Natural killer cell treated with Interleukin-12 subunit alpha and Interleukin-12 subunit beta and Interleukin-15 and Interleukin-18, amount 100 ng/mL, for 72 hours (primary cell): ENCODE measurements at places on chromosomes 11 and 22. TPM values are rescaled to one million over a fixed set of nuclear protein-coding genes. Genes with fewer than 3 reads are reported as not detected.

RHOD gene
- not detected for total RNA-seq

TRIM22 gene
- total RNA-seq: 89.3 TPM

CASP12 gene
- total RNA-seq: not detected

OR8K3 gene
- total RNA-seq: not detected

NUDT22 gene
- total RNA-seq: 83.6 TPM

LGALS12 gene
- total RNA-seq: not detected

TMEM151A gene
- not detected for total RNA-seq

HOATZ gene
- total RNA-seq: not detected

EHF gene
- total RNA-seq: 0.50 TPM

USH1C gene
- total RNA-seq: not detected

CEND1 gene
- 0.95 TPM for total RNA-seq

ALKBH3 gene
- 38.7 TPM for total RNA-seq

- no peaks in the 10 kb centered on the region for H3K27me3 ChIP-seq
- no peaks in the 10 kb centered on the region for H3K36me3 ChIP-seq
- no peak overlapping the region for H3K4me3 ChIP-seq
These were observed 43.2 kb downstream of the TBX1 start for GRCh38 chr22:19803736-19804267.

GRCh38 chr11:10379426-10379825 lies 74.6 kb downstream of the ADM start:
- no peak overlapping the region for H3K27ac ChIP-seq
- H3K4me3 ChIP-seq: no peak overlapping the region
- H3K27me3 ChIP-seq: peaks cover 9% of the 10 kb centered on the region
- no peaks in the 10 kb centered on the region for H3K36me3 ChIP-seq

DNA sequence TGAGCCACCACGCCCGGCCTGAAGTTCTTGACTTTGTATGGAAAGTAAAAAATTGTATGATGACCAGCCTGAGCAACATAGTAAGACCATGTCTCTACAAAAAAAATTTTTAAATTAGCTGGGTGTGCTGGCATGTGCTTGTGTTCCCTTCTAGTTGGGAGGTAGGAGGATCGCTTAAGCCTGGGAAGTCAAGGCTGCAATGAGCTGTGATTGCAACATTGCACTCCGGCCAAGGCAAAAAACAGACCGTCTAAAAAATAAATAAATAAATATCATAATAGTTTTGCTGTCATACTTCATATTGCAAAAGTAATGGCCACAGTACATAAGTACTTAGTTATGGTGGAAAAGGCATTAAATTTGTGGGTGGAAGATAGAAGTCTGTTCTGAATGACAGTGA lies 3.4 kb downstream of the AGBL2 start:
- no peak overlapping the region for H3K4me3 ChIP-seq
- H3K36me3 ChIP-seq: no peaks in the 10 kb centered on the region
- H3K27ac ChIP-seq: no peak overlapping the region
- no peaks in the 10 kb centered on the region for H3K27me3 ChIP-seq

- H3K4me1 ChIP-seq: peaks cover 9% of the 10 kb centered on the region
- H3K36me3 ChIP-seq: no peaks in the 10 kb centered on the region
- H3K4me3 ChIP-seq: peak overlapping the region; percentile 71
- DNase-seq: no peak
- H3K27ac ChIP-seq: no peak overlapping the region
- peaks cover 42% of the 10 kb centered on the region for H3K27me3 ChIP-seq
These were observed 657 bp downstream of the ELMOD1 start for GRCh38 chr11:107591378-107592230.

- DNase-seq: no peak
- H3K4me1 ChIP-seq: no peaks in the 10 kb centered on the region
- no peaks in the 10 kb centered on the region for H3K36me3 ChIP-seq
- peaks cover 20% of the 10 kb centered on the region for H3K27me3 ChIP-seq
- no peak overlapping the region for H3K4me3 ChIP-seq
These were observed 22.8 kb upstream of the RASSF10 start for GRCh38 chr11:12986194-12986898.

DNA sequence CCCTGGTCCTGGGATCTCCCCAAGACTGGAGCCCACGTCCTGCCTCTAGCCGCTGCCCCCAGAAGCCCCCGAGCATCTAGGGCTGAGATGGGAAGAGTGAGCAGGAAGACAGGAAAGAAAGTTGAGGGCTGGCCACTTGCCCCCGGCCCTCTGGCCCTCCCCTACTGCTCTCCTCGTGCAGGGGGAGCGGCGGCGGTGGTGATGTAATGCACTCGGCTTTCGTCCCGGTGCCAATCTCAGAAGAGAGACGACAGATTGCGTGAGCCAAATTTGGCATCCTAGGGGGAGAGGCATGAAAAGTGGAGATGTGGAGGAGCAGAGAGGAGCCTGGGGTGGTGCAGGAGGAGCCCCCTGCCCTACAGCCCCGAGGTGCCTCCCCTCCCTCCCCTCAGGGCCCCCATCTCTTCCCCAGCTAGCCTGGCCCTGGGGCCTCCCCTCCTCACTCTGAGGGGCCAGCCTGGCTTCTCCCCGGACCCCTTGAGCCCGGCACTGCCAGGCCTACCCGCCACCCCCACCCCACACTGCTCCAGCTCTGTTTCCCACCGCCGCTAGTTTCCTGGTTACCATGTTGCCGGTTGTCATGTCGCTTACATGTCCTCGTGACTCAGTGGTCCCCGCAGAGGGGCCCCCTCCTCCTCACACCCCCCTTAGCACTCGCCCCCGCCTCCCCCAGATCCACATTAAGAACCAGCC lies 2.5 kb downstream of the KCNJ4 start:
- peaks cover 32% of the 10 kb centered on the region for H3K27me3 ChIP-seq
- no peak overlapping the region for H3K4me3 ChIP-seq
- no peaks in the 10 kb centered on the region for H3K36me3 ChIP-seq
- DNase-seq: no peak

DNA sequence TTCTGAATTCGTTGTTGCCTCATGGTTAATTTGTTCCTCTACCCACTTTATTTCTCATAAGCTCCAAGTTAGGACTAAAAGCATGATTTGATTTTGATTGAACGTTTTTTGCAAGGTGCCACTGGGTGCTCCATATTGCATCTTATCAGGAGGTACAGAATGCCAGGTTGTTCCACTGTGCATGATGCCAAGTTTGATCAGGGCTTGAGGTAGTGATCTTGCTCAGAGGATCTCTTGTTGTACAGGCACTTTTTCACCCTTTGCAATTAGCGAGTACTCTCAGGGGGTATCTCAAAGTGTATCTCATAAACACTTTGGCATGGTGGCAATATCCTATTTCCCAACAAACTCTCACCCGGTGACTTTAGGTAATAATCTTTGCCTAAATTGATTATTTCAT lies 4.0 kb downstream of the GRAP2 start:
- peak overlapping the region; percentile 96 for H3K27ac ChIP-seq
- peaks cover 77% of the 10 kb centered on the region for H3K4me1 ChIP-seq

DNA sequence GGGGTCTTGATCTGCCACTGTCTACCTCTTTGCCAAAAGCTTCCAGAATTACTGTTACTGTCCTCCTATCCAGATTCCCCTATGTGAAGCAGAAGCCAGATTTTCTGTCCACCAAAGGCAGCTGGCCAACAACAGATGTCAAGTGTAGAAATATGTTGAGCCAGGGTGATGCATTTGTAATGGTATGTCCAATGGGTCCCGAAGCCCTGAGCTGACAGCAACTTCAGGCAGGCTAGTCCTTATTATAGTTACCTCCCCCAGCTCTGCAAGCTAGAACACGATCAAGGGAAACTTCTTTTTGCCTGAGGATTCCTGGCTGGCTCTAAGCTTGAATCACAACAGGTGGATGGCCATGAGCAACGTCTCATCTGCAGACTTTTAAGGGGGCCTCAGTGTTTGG lies 10.2 kb downstream of the PAMR1 start:
- H3K4me1 ChIP-seq: no peaks in the 10 kb centered on the region
- H3K27me3 ChIP-seq: peaks cover 31% of the 10 kb centered on the region
- no peak overlapping the region for H3K27ac ChIP-seq
- DNase-seq: no peak

GRCh38 chr22:47148956-47149728 lies 386.7 kb downstream of the TBC1D22A start:
- DNase-seq: no peak
- H3K36me3 ChIP-seq: no peaks in the 10 kb centered on the region
- peaks cover 8% of the 10 kb centered on the region for H3K4me1 ChIP-seq
- H3K4me3 ChIP-seq: no peak overlapping the region

DNA sequence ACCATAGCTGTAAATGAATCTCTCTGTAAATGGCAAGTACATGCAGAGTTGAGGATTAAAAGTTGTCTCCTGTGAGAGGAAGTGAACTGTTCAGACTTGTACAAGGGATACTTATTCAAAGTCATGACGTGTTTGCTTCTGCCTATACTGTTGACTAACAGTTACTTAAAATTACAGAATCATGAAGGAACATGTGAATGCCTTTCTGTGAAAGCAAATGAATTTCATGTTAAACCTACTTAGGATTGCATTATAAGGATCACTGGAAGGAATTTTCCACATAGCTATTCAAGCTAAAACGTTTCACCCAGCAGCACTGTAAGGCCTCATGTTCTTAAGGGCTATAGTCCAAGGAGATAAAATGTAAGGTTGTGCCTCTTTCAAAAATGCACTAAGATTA lies 93.4 kb upstream of the BIRC3 start:
- no peaks in the 10 kb centered on the region for H3K4me1 ChIP-seq
- H3K36me3 ChIP-seq: no peaks in the 10 kb centered on the region
- peaks cover 31% of the 10 kb centered on the region for H3K27me3 ChIP-seq
- DNase-seq: no peak
- H3K4me3 ChIP-seq: no peak overlapping the region
- no peak overlapping the region for H3K27ac ChIP-seq

- DNase-seq: no peak
- no peaks in the 10 kb centered on the region for H3K27me3 ChIP-seq
- H3K27ac ChIP-seq: no peak overlapping the region
- H3K4me3 ChIP-seq: no peak overlapping the region
- no peaks in the 10 kb centered on the region for H3K4me1 ChIP-seq
- H3K36me3 ChIP-seq: peaks cover 7% of the 10 kb centered on the region
These were observed 408.8 kb downstream of the INSC start for GRCh38 chr11:15523543-15523942.

DNA sequence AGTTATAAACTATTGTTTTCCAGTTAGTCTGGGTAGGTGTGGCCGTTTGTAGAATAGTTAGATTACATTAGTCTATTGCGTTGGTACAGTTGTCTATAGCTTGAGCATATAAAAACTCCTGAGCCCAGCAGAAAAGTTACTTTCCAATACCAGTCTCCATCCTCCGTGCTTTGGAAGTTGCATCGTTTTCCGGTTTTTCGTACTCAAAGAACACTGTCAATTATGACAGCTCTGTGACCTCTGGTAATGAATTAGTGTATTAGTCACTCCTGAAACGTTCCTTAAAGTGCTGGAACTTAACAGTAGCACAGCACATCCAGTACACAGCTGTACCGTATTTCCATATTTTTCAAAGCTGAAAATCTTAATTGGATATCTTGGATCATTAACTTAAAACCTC lies 808 bp upstream of the MSANTD2 start:
- DNase-seq: no peak
- no peaks in the 10 kb centered on the region for H3K36me3 ChIP-seq
- H3K4me1 ChIP-seq: peaks cover 23% of the 10 kb centered on the region

GRCh38 chr11:57049749-57050148 lies 61.0 kb downstream of the OR5AK2 start:
- no peaks in the 10 kb centered on the region for H3K4me1 ChIP-seq
- no peaks in the 10 kb centered on the region for H3K36me3 ChIP-seq
- no peak for DNase-seq
- H3K27me3 ChIP-seq: no peaks in the 10 kb centered on the region

GRCh38 chr11:116993599-116993998 lies 104.6 kb downstream of the SIK3 start:
- peak overlapping the region; percentile 72 for H3K27ac ChIP-seq
- no peaks in the 10 kb centered on the region for H3K36me3 ChIP-seq
- peaks cover 49% of the 10 kb centered on the region for H3K4me1 ChIP-seq
- no peaks in the 10 kb centered on the region for H3K27me3 ChIP-seq
- H3K4me3 ChIP-seq: no peak overlapping the region

- H3K4me3 ChIP-seq: no peak overlapping the region
- H3K27me3 ChIP-seq: no peaks in the 10 kb centered on the region
- no peaks in the 10 kb centered on the region for H3K4me1 ChIP-seq
These were observed 128.0 kb upstream of the ANO1 start for GRCh38 chr11:69950120-69950519.
